ENCODE measurements at places on chromosomes 11 and 22.

GRCh38 chr22:46354176-46354992 lies 18.9 kb downstream of the TRMU start:
- DNase-seq: no peak

DNA sequence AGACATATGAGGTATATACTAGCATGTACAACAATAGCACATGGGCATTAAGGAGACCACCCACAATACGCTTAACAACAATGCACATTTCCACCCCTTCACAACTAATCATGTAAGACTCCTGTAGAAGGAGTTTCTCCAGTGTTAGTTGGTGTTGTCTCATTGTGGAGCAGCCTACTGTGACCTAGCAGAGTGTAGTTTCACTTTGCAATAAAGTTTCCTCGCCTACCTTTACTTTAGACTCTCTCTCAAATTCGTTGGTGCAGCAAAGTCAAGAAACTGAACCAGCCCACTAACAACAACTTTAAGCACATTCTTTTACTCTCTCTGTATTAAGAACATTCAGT lies 863.6 kb downstream of the FAM181B start:
- DNase-seq: no peak

GRCh38 chr22:24026733-24027132 lies 15.6 kb downstream of the CABIN1 start:
- no peak for DNase-seq

DNA sequence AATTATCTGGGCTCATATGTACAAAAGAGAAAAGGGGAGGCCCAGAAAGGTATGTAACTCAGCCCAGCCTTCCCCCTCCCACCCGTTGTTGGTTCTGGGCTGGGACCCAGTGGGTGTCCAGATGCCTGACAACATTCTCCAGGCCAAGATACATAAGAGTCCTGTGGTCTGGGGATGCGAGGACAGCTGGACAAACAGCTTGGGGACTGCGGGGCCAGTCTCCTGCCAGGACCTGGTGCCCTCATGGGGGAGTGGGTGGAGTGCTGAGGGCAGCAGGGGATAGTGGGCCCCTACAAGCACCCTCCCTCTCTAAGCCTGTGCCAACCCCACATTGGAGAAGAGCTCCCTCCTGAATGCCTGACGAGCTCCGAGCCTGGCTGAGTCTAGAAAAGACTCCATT lies 3.5 kb upstream of the SLC22A6 start:
- no peak for DNase-seq

GRCh38 chr11:88194990-88195389 lies 19.7 kb upstream of the RAB38 start:
- no peak for DNase-seq

DNA sequence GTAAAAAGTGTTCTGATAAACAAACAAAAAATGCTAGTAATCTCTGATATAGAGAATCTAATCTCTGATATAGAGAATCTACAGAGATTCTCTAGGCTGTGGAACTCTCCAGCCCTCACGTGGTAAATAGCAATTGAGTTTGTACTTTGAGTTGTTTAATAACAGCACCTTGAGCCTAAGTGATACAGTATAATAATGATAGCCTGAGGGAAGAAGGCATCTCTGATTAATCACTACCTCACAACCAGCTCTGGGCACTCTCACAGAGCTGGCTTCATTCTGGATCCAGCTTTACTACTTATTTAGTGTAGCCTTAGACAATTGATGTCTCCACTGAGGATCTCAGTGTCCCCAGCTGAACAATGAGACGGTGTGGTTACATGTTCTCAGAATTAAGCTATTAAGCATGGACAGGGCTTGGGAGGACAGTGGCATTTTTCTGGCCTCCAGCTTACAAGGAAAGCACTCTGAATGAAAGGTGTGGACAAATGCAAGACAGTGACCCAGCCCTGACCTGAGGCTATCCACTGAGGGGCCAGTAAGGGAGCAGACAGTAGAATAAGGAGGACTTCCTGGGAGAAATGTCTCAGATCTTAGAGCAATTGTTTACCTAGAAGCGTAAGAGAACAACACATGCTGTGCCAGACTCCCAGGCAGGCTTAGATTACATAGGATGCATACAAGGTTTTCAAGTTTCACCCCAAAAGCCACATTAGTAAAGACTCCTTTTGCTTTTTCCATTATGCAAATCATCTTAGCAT lies 88.7 kb upstream of the DRD2 start:
- DNase-seq: no peak
